ENCODE measurements at places on chromosomes 11 and 22. TPM values are rescaled to one million over a fixed set of nuclear protein-coding genes. Genes with fewer than 3 reads are reported as not detected.
A peak's percentile ranks its signal among the peaks of the same experiment; 100 is the strongest.

GRCh38 chr11:119189393-119189792, 4.1 kb downstream of the NHERF4 start:
- no peak for DNase-seq
- H3K27me3 ChIP-seq: no peaks in the 10 kb centered on the region
- no peak overlapping the region for H3K27ac ChIP-seq
- no peaks in the 10 kb centered on the region for H3K36me3 ChIP-seq
- H3K4me1 ChIP-seq: no peaks in the 10 kb centered on the region

DNA sequence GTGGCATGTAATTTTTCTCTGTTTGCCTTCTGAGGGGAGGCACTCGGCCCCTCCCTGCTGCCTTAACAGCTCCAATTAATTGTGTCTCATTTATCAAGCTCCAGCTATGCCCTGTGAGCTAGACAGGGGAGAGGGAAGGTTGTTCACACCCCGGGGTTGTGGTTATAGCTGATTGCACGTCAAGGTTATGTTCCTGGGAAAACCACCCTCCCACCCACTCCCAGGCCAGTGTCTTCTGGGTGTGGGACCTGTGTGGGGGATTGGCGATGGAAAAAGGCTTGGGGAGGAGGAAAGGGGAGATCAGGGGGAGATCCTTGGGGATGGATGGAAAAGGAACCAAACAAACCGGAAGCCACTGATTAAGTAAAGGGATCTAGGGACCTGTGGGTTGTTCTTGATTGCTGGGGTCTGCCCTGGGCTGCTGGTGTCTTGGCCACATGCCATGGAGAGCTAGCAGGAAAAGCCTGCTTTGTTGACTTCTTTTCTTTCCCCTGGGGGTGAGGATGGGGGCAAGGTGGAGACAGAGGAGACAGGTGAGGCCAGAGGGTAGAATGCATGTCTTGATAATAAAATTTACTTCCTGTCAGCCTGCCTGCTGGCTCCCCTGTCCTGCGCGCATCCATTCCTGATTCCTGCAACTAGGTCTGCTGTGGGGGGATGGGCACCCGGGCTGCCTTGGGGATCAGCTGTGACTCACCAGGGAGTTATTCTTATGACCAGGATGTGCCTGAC, 13.5 kb upstream of the SORL1-AS1 start:
- no peak overlapping the region for H3K4me3 ChIP-seq
- peak overlapping the region; percentile 51 for H3K27ac ChIP-seq
- peaks cover 36% of the 10 kb centered on the region for H3K4me1 ChIP-seq
- no peaks in the 10 kb centered on the region for H3K27me3 ChIP-seq

DNA sequence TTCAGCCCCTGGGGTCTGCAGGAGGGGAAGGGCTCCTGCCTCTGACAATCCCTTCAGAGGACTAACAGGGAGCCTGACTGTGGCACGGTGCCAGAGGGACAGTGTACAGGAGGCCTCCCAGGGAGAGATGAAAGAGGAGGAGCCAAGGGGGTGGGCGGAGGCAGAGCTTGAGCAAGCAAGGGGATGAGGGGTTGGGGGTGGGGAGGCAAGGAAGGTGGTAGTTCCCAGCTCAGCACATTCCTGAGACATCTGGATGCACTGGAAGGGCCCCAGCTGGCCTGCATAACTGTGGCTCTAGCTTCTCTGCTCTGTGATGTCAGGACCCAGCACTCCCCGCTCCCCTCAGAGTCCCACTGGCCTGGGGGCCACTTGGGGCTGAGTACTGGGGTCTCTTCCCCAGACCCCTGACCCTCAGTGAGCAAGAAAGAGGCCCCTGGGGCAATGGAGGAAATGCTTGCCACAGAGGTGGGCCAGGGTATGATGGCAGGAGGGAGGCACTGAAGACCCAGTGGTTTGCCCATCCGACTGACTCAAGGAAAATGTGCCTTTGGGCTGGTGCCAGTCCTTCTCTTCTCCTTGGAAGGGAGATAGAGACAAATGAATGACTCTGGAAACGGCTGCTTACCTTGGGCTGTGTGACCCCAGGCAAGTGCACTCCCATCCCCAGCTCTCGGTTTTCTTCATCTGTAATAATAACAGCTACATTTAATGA, 13.3 kb downstream of the CREB3L1 start:
- peaks cover 39% of the 10 kb centered on the region for H3K4me1 ChIP-seq
- peak; percentile 96 for DNase-seq

Gene GLYATL1
- total RNA-seq: 1.4 TPM

DNA sequence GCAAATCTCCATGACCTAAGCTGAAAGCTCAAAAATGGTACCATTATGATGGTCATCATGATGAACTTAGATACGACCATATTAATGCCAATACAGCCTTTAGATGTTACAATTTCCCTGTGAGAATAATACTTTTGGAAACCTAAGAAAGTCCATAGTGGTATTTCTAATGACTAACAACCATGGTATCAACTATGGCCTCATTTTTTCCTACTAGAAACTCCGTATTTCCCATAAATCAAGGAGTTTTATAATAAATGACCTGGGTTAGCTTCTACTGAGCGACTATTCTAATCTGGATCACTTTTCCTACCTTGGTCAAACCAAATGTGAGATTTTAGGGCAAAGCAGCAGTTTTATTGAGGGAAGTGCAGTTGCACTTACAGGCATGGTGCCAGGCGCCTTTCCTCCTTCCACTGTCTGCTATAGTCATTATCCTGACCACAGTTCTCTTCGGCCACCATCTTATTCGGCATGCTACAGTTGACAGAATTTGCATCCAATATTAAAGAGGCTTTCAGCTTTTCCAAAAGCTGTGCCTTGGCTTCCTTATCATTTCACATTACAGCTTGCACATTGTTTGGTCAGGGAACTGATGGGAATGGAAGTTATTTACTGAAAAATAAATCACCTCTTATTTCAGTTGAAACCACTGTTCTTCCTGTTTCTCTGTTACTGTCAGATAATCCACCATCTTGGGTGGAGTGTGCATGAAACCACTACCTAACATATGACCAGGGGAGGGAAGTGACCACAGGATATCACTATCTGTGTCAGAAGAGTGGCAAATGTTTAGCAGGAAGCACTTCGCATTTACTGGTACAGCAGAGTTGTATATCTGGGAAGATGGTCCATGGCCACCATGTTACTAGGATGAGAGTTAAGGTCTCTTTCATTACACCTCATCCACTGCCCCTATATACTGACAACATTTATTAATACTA, 74.5 kb upstream of the PICALM start:
- no peak for DNase-seq
- H3K4me1 ChIP-seq: no peaks in the 10 kb centered on the region
- H3K4me3 ChIP-seq: no peak overlapping the region
- no peaks in the 10 kb centered on the region for H3K27me3 ChIP-seq
- no peak overlapping the region for H3K27ac ChIP-seq
- H3K36me3 ChIP-seq: no peaks in the 10 kb centered on the region

Gene POTEH
- total RNA-seq: 57.6 TPM

DNA sequence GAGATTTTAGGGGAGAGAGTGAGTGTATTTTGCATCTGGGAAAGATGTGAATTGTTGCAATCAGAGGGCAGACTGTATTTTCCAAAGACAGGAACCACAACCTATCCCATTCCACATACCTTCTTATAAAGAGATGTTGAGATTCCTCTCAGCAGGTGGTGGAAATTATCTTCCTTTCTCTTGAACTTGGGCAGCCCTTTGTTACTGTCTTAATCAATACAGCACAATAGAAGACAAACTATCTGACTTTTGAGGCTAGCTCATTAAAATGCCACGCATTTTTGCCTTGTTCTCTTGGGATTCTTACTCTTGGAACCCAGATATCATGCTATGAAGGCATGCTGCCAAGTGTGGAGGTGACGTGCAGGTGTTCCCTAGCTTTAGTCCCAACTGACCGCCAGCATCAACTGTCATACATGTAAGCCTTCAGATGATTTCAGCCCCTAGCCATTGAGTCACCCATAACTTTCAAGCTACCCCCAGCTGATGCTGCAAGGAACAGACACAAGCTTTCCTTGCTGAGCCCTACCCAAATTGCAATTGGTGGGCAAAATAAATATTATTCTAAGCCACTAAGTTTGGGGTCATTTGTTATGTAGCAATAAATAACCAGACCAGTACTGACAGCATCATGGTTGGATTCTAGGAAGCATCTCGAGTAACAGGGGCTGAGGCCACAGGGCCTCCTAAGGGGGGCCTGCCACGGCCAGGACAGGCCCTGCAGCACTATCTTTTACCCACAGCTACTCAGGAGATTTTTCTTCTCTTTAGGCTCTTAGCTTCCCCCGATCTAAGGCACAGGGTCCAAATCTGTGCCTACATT, 63.0 kb downstream of the RPL27A start:
- no peak overlapping the region for H3K27ac ChIP-seq
- H3K36me3 ChIP-seq: no peaks in the 10 kb centered on the region
- DNase-seq: no peak
- no peaks in the 10 kb centered on the region for H3K4me1 ChIP-seq
- H3K4me3 ChIP-seq: no peak overlapping the region

- peaks cover under 1% of the 10 kb centered on the region for H3K4me1 ChIP-seq
- H3K4me3 ChIP-seq: no peak overlapping the region
- no peak for DNase-seq
- H3K27ac ChIP-seq: no peak overlapping the region
- no peaks in the 10 kb centered on the region for H3K36me3 ChIP-seq
- H3K27me3 ChIP-seq: no peaks in the 10 kb centered on the region
Measured at GRCh38 chr11:115284773-115285172, 219.4 kb downstream of the CADM1 start.

GRCh38 chr11:66233301-66233700, 35.1 kb upstream of the RAB1B start:
- no peaks in the 10 kb centered on the region for H3K36me3 ChIP-seq
- no peaks in the 10 kb centered on the region for H3K4me1 ChIP-seq
- no peaks in the 10 kb centered on the region for H3K27me3 ChIP-seq
- H3K4me3 ChIP-seq: no peak overlapping the region
- H3K27ac ChIP-seq: no peak overlapping the region

DNA sequence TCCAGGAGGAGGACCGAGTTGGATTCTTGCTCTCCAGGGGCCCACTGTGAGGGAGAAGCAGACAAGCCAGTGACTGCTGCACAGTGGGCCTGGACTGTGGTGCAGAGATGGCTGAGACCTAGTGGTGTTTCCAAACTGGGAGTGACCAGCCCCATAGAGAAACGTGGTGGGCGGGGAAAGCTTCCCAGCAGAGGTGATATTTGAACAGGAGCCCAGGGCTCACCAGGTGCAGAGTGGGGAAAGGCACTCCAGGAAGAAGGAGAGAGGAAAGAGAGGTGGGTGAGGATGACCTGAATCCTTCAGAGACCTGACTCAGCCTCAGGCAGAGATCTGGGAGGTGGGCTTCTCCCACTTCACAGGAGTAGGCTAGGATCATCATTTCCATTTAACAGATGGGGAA, 52.1 kb upstream of the RASD2 start:
- H3K27ac ChIP-seq: no peak overlapping the region
- no peak for DNase-seq
- H3K36me3 ChIP-seq: no peaks in the 10 kb centered on the region
- H3K27me3 ChIP-seq: no peaks in the 10 kb centered on the region

Gene GDPD4
- total RNA-seq: 27.2 TPM

Gene GLB1L3
- total RNA-seq: 21.3 TPM

Gene AMOTL1
- 18.7 TPM for total RNA-seq

All from testis (tissue), 5 donors.